ENCODE measurements at places on chromosomes 11 and 22. TPM values are rescaled to one million over a fixed set of nuclear protein-coding genes. Genes with fewer than 3 reads are reported as not detected.

Gene SAC3D1
- total RNA-seq: 21.8 TPM

DNA sequence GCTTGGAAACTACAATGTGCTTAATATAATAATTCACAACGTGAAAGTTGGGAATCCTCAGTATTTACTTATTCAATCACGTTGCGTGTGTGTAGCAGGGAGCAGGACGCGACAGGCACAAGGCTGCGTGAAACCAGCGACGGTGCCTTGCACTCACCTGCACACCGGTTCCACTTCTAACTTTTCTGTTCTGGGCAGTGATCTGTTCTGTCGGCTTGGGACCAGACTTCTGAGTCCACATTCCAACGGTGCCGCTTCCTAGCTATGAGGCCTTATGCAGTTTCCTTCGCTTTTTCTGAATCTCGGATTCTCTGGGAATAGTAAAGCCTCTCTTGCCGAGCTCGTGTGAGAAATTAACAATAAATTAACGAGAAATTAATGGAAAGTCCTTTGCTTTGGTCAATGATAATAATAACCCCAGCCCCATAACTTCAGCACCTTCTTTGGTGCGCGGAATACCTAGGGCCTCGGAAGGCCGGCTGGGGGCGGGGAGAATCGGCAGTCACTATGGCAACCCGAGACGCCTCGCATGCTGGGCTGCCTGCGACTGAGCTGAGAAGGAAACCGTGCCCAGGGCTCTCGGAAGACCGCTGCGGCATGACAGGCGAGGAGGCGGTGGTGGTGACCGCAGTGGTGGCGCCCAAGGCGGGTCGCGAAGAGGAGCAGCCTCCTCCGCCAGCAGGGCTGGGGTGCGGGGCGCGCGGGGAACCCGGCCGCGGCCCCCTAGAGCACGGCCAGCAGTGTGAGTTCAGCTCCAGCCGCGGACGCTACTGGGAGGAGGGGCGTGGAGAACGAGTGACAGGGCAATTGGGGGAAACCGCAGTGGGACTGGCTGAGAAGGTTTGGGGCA lies at the start of gene C11orf97:
Gene C11orf97 (plus strand): TSS at position 530 of the 850 bp plus-strand sequence. CDS start 68 bp downstream, at position 598.
- DNase-seq: no peak

DNA sequence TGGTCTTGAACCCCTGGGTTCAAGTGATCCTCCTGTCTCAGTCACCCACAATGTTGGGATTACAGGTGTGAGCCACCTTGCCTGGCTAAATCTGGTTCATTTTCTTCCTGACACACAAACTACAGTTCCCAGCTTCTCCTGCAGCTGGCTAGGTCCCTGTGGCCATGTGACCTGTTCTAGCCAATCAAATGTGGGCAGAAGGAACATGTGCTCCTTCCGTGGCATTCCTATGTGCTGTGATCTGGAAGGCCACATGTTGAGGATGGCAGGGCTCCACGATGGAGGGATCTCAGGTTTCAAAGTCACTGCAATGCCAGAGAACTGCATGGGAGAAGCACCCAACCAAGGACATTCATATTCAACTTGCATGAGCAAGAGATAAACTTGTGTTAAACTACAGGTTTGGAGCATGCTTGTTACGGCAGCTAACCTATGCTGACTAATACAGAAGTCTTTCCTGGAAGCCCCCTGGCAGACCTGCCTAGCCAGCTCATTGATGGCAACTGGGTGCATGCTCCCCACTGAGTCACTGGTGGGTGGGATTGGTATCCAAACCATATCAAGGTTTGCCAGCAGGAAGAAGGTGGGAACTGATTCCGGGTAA lies 86.0 kb downstream of the RPS6KA4 start:
- no peak for DNase-seq

Gene OR2AG1
- total RNA-seq: not detected

DNA sequence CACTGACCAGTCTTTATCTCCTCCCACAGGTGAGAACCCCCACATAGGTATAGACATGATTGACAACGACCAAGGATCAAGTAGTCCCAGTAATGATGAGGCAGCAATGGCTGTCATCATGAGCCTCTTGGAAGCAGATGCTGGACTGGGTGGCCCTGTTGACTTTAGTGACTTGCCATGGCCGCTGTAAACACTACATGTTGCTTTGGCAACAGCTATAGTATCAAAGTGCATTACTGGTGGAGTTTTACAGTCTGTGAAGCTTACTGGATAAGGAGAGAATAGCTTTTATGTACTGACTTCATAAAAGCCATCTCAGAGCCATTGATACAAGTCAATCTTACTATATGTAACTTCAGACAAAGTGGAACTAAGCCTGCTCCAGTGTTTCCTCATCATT lies 76.5 kb downstream of the BTBD10 start:
- DNase-seq: no peak

DNA sequence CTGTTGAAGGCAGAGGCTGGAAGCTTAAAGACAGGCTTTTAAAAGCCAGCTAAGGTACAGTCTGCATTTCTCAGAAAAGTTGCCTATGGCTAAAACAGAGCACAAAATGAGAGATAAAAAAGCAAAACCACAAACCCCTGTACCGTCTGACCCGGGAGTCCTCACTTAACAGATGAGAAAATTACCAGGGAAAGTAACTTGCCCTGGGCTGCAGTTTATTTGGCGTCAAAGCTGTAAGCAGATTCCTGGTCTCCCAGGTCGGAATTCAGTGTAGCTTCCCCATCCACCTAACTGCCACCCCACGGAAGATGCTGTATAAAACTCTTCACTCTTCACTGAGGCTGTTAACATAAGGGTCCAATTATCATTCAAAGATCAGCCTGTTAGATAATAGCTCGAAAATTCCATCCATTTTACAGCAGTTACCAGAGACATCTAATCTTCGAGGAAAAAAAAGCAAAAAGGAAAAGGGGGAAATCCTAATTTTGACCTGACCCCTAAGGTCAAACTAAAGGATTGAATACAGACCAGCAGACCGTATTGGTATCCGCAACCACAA lies 1.5 kb downstream of the TCF20 start:
- no peak for DNase-seq

GRCh38 chr22:19797086-19798002 lies 36.8 kb downstream of the TBX1 start:
- no peak for DNase-seq

- DNase-seq: no peak
Measured at GRCh38 chr11:2802389-2803185, 83.0 kb downstream of the CDKN1C start.

DNA sequence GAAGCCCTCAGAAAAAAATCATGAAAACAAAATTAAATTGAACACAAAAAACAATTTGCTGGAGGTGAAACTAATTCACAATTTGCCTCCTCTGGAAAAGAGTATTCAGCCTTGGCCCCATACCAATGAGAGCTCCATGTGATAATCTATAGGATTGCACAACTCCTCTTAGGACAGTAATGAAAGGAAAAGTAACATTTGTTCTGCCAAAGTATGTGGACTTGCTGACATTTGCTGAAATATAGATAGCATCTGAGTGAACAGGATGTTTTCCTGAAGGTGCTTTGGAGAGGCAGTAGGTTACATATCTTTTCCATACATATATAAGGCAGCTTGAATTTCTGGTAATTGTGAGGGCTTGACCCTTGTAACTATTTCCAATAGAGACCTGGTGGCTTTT lies 122.8 kb downstream of the OR4C45 start:
- DNase-seq: no peak

DNA sequence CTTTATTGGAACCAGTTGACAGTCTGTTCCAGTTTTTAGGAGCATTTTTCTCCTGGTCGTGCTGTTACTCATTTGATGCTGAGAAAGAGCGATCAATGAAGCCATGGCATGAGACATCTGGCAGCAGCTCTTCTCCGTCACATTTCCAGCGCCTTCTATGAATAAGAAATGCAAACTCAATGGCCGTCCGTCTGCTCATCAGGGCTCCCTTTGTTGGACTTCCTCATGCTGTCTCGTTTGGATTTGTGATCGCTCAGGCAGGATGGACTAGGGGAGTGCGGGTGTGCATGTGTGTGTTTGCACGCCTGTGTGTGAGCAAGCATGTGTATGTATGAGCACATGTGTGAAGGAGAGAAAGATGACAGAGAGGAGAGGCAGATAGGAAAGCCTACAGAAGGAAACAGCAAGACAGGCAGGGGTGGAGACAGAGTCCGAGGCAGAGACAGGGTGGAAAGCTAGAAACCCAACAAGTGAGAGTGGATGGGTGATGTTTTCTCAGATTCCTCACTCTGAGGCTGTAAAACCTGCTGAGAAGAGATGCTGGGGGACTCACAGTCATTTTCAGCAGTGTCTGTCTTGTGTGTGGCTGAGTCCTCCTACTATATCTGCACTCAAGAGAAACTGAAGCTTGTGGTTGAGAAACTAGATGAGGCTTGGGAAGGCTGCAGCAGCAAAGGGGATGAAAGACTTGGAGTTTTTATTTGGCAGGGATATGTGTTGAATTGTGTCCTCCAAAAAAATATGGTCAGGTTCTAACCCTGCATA lies 56.0 kb upstream of the CLMP start:
- DNase-seq: no peak

Gene PIK3C2A
- 74.1 TPM for total RNA-seq

DNA sequence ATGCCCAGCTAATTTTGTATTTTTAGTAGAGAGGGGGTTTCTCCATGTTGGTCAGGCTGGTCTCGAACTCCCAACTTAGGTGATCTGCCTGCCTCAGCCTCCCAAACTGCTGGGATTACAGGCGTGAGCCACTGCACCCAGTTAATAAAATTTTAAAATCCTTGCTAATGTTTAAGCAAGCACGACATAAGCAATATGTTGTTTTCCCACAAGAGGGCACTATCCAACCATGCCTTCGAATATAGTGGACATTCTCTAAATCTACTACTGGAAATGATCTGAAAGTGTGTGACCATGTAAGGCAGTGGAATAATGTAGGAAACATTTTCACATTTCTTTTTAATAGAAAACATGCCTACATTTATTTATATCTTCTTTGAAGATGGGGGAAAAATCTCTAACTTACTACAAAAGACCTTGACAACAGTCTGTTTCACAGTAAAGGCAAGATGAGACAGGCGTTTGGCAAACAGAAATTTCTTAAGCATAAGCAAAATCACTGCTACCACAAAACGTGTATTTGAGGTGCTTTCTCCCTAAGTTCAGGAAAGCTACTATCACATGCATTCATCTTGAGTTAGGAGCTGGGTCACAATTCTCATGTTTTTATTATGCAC lies 38.2 kb downstream of the PITPNB start:
- DNase-seq: no peak

DNA sequence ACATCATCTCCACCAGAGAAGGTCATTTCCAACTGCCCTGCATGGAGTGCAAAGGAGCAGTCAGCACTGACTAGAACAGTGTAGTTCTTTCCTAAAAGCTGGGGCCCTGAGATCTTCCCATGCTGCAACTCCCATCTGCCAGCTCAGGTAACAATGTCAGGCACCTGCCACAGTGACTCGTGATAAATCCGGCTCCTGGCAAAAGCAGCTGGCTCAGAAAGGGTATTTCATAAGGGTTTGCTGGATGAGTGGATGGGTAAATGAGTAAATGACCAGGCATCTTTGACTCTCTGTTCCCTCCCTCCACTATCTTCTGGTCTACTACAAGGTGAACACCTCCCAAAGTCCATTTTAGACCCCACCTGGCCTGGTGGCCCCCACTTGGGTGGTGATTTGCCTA lies 403.6 kb downstream of the NXPE2 start:
- no peak for DNase-seq

- no peak for DNase-seq
Measured at GRCh38 chr11:35292279-35292678, 127.1 kb downstream of the SLC1A2 start.

GRCh38 chr22:19040391-19040861 lies 81.8 kb downstream of the DGCR2 start:
- no peak for DNase-seq

- DNase-seq: no peak
Measured at GRCh38 chr11:34614344-34615104, 6.4 kb upstream of the EHF start.

DNA sequence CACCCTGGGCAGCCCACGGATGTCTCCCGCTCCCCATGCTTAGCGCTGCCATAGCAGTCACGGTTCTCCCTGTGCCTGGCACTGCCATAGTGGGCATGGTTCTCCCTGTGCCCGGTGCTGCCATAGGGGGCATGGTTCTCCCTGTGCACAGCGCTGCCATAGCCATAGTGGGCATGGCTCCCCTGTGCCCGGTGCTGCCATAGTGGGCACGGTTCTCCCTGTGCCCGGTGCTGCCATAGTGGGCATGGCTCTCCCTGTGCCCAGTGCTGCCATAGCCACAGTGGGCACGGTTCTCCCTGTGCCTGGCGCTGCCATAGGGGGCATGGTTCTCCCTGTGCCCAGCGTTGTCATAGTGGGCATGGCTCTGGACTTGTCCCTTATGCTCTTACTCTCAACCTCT lies 19.9 kb upstream of the ARAP1 start:
- DNase-seq: no peak

GRCh38 chr22:25777870-25778269 lies 35.9 kb downstream of the MYO18B start:
- DNase-seq: no peak

DNA sequence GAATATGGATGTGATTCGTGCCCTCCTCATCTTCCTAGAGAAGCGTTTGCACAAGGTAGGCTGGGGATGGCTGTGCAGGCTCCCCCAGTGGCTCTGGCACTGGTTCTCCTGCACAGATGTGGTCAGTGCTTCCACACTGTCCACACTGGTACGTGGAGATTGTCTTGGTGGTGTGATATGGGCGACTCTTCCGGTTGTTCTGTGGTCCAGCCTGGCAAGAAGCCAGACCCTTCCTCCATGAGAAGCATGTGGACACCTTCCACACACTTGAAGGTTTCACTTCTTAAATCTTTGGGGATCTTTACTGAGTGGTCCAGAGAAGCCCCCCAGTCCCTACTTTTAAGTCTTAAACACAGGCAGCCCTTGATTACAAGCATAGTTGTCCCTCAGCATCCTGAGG lies 3.8 kb downstream of the RIC8A start:
- no peak for DNase-seq

GRCh38 chr11:88320149-88320559 lies 17.4 kb downstream of the CTSC start:
- no peak for DNase-seq

DNA sequence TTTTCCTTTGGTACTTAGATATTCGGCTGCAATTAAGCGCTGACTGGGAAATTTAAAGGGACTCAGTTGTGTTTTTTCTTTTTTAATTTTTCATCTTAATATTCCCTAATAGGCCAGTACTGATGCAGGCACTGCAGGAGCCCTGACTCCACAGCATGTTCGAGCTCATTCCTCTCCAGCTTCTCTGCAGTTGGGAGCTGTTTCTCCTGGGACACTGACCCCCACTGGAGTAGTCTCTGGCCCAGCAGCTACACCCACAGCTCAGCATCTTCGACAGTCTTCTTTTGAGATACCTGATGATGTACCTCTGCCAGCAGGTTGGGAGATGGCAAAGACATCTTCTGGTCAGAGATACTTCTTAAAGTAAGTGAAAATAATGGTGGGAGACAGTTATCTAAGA lies 3.8 kb downstream of the YAP1 start:
- DNase-seq: no peak

Gene LIPT2
- 2.2 TPM for total RNA-seq

DNA sequence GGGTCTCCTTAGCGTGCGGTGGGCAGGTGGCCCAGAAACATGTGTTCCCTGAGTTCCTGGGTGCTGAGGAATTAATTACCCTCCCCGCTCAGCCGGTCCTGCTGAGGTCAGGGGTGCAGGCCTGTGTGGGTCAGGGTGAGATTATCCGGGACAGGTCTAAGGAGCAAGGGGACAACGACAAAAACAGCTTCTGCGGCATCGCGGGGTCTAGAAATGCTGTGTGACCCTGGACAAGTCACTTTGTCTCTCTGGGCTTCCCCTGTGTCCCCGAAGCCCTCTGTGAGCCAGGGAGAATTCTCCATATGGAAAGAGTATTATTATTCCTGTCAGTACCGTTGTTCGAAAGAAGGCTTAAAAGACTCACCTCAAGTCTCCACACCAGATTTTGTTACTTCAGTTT lies 186.1 kb downstream of the MN1 start:
- DNase-seq: no peak

Gene FXYD6
- total RNA-seq: 82.7 TPM

All from esophagus muscularis mucosa (tissue), 4 donors.